ENCODE measurements at places on chromosomes 12 and 14.

DNA sequence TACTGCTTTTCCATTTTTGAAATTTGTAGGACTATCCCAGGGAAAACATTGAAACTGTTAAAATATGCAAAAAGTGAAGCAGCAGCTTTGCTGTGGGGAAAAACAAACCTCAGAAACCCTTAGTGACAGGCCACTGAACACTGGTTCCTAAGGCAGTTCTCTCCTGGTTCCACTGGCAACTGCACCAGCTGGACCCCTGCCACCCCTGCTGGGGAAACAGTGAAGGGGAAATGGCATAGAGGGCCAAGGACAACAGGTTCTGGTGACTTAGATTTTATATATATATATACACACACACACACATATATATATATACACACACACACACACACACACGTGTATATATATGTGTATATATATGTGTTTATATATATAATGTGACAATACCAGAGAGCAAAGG lies 16.2 kb upstream of the KRT7 start:
- DNase-seq = no peak

DNA sequence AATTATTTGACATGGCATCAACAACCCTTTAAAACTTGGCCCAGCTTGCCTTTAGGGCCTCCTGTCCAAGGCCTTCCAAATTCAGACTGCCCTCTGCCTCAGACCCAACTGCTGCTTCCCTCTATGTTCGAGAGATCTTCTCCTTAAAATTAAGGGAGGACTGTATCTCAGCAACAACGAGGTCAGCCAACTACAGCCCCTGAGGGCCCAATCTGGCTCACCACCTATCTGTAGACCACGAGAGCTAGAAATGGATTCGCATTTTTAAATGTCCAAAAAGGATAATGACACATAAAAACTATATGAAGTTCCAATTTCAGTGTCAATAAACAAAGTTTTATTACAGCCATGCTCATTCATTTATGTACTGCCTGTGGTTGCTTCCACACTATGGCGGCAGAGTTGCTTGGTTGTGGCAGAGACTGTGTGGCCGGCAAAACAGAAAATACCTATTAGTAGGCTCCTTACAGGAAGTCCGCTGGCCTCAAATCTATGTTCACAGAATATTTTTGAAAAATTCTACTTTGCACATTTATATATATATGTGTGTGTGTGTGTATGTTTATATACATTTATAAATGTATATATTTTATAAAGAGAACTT lies 1026.9 kb downstream of the BCL11B start:
- no peak for DNase-seq

DNA sequence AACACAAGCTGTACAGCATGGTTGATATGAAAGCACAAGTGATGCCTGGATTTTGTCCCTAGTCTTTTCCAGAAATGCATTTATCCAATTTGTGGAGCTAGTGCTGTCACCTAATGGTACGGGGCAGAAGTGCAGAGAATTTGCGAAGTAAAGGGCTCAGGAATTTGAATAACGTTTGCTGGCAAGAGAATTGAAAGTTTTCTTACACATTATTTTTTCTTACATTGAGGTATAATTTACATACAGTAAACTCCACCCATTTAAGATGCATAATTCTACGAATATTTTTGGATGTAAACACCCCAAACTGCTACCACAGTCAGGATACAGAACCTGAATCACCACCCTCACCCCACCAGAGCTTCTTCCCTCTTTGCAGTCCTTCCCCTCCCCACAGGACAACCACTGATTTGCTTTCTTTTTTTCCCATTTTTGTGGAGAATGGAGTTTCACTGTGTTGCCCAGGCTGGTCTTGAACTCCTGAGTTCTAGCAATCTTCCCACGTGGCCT lies 3.5 kb downstream of the AICDA start:
- DNase-seq = no peak

DNA sequence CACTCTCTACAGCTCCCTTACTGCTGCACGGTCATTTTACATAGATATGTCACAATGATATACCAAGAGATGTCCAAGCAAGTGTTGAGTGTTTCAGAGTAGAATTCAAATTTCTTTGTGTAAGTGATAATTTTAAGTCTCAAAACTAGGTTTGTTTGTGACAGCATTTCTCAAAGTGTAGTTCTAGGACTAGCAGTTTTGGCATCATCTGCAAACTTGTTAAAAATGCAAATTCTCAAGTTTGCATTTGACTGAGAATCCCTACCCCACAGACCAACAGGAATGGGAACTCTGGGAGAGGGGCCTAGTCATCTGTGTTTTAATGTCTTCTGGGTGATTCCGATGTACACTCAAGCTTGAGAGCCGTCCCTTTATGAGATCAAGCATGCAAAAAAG lies 97.6 kb downstream of the HELB start:
- DNase-seq = no peak

DNA sequence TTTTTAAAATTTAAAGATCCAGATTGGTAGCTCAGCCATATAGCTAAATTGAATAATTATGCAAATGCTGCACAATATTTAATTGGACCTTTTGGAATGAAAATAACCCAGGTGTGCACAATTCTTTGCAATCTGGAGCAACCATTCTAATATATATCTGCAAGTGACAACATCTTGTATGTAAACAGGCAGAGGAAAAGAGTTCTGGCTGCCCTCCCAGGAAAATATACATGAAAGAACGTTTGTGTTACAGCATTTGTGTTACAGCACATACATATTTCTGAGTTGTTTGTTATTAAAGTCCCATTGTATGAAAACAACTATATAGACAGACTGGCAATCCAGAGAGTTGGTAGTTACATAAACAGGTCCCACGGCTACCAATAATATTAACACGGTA lies 377.5 kb downstream of the DIO2 start:
- no peak for DNase-seq

DNA sequence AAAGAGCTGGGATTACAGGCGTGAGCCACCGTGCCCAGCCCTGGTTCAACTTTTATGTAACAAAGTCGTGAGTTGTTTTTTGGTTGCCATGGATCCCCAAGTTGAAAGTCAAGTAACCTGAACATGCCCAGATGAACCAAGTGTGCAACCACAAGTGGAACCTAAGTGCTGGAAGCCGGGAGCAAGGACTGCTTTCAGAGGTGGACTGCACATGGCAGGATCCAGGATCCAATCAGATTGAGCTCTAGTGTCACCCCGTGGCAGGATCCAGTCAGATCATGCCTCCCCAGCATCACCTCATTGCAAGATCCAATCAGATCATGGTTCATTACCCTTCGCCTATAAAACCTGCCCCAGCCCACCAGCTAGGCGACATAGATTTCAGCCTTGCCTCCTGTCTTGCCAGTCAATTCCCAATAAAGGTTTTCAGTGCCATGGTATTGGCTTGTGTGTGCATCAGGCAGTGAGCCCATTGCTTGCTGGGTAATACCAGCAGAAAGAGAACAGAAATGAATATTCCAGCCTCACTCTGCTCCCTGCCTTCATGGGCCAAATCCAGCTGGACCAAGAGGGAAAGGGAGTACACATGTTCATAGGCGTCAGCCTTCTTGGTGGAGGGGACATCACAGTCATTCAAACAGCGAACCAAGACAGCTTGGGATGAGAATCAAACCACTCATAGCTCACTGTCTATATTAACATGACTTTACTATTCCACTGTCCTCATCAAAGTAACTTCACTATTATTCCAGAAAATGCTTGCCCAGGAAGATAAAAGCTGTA lies 43.6 kb upstream of the VASH1 start:
- DNase-seq = no peak

GRCh38 chr12:100077367-100077766 lies 65.3 kb downstream of the BLTP3B start:
- DNase-seq = no peak

DNA sequence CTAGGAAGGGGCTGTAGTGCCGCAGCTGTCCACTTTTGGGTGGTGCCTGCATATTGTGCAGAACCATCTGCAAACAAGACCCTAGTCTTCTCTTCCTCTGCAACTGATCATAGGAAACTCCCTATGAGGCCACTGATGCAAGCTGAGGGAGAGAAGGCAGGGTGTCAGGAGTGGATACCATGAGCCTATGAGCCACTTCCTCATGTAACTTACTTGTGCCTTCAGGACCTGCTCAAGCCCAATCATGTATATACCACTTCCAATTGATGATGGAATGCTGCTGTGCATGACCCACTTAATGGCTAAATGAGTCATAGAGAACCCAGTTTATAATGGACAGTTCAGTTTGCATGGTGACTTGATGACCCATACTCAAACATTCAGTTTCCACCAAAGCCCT lies 107.9 kb downstream of the ALG10B start:
- DNase-seq = no peak

- no peak for DNase-seq
These were observed 5.0 kb upstream of the FGF6 start for GRCh38 chr12:4450551-4451112.

DNA sequence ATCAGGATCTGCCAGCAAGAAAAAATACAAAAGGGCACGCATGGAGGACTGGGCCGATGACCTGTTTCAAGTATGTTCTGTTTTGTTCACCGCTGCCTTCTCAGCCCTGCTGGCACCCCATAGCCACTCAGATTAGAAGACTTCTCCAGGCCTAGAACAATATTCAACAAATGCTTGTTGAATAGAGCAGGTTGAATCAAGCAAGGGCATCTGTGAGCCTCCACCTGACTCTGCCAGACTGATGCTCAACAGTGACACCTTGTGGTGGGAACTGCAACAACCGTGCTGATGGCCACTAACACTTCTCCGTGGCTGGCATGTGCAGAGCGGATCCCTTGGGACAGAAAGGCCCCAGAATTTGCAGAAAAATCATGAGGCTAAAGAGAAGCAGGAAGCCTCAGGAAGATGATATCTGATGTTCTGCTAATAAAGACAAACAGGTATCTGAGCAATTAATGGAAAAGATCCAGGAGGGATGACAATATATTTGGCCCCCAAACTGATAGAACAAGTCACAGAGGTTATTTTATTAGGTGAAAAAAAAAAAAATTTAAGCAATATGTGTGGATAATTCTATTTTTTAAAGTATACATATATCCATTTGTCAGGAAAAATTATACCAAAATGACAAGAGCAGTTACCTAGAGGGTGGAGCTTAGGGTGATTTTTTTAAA lies 114.3 kb downstream of the KSR2 start:
- no peak for DNase-seq

- no peak for DNase-seq
These were observed 17.8 kb upstream of the MLEC start for GRCh38 chr12:120668868-120669840.

- DNase-seq = no peak
These were observed 159.6 kb downstream of the KCNA5 start for GRCh38 chr12:5203274-5203673.

DNA sequence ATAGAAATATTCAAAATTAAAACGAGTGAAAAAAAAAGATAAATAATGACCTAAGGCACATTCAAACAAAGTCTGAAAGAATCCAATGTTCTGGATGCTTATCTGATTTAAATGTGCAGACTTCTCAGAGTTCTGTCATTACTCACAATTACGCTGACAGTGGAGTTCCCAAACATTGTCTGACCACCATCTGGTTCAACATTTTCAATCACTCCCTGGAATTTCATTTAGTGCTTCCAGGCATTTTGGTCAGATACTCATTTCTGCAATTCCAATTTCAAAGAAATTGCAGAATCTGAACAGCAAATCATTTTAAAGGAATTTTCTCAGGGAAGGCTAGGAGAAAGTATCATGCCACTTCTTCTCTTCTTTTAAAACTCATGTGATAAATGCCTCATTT lies 398.2 kb upstream of the PDE3A start:
- DNase-seq = no peak

DNA sequence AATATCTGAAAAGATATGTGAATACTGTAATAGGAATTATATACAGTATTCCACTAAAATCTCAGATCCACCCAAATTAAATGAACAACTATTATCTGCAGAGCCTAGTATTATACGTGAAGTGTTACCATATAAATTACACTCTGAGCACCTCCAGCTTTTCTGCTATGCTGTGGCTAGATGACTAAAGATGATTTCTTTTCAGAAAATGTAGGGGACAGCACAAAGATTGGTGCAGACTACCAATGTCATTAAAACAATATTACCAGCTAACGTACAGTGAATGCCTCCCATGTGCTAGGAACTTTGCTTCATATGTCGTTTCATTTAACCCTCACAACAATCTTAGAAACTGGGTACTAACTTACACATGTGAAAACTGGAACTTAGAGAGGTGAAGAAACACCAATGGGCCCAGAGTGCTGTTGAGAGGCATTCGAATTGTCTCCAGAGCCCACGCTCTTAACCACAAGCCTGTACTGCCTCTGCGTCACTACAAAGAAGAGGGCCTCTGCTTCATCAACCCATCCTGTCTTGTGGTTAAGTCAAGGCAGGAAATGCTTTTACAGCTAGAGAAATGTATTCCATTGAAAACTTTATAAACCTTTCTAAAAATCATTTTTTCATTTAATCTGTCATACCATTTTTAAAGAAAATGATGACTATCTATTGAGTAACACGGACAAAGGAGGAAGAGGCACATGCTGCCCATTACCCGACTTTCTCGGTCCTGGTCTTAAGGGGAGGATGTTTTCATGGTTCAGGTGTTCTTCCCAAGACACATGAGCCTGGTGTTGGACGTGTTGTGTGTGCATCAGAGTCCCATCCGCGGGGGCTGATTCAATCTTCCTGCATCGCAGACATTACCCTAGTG lies 1.3 kb downstream of the GPR65 start:
- no peak for DNase-seq

DNA sequence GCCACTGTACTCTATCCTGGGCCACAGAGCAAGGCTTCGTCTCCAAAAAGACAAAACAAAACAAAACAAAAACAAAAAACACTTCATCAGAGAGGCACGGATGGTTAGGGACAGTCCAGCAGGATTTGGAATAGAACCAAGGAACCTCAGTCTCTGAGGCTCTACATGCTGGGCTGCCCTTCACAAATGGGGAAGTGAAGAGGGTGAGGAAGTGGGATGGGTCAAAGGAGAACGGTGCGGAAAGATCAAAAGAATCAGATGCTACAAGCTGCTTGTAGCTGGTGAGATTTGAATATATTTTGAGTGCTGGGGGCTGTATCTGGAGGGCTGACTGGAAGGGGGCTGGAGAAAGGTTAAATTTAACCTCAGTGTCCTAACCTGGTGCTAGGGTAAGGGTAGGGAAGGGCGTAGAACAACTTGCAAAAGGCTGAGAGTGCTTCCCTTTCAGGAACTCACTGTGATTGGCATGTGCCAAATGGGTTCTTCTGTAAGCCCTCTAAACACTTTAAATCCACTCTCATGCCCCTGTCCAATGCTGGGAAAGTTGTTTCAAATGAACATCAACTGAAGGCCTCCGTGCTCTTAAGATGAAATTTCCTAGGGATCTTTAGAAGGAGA lies 4.6 kb downstream of the FOXJ2 start:
- DNase-seq = no peak

GRCh38 chr14:59268858-59269257 lies 80.4 kb downstream of the DAAM1 start:
- DNase-seq = no peak

- no peak for DNase-seq
These were observed 82.2 kb downstream of the PLEKHG7 start for GRCh38 chr12:92784797-92785562.

GRCh38 chr12:12070674-12071656 lies at the start of gene BCL2L14:
Gene BCL2L14 (plus strand): TSS chr12:12070939. CDS start chr12:12079306, 8,367 bp downstream.
- DNase-seq = no peak

GRCh38 chr12:46179693-46180452 lies 89.0 kb downstream of the SLC38A1 start:
- no peak for DNase-seq

- DNase-seq = no peak
These were observed 62.6 kb upstream of the VASH1 start for GRCh38 chr14:76698631-76699030.

All from D721Med (cell line).